ENCODE measurements at places on chromosomes 5 and 9.
A peak's percentile ranks its signal among the peaks of the same experiment; 100 is the strongest.

GRCh38 chr5:138354926-138355378, 2.5 kb downstream of the KDM3B start:
- peak; percentile 80 for DNase-seq

DNA sequence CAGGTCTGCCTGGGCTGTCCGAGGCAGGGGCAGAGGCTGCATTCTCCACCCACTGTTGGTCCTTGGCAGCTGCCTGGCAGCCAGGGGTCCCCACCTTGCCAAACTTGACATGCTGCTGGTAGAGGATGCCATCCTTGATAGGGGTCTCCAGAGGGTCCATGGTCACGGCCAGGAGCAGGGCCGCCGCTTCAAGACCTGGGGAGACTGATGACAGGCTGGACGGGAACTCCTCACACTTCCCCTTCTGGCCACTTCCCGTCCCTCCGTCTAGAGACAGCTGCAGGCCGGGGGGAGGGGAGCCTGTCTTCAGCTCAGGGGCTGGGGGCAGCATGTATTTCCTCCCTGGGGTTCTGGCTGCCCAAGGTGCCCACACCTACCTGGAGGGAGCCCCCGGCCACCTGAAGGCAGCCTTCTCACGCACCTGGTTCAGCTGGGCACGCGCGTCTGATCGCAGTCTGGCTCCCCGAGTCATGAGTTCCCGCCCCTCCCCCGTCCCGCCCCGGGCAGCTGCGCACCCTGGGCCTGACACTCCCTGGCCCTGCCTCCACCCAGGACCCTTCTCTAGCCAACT, at the start of gene DOK3:
Gene DOK3, minus strand, starts transcription at position 446 of the 571 bp plus-strand sequence. Its CDS starts 286 bp downstream, at position 160.
- DNase-seq: peak; percentile 62

DNA sequence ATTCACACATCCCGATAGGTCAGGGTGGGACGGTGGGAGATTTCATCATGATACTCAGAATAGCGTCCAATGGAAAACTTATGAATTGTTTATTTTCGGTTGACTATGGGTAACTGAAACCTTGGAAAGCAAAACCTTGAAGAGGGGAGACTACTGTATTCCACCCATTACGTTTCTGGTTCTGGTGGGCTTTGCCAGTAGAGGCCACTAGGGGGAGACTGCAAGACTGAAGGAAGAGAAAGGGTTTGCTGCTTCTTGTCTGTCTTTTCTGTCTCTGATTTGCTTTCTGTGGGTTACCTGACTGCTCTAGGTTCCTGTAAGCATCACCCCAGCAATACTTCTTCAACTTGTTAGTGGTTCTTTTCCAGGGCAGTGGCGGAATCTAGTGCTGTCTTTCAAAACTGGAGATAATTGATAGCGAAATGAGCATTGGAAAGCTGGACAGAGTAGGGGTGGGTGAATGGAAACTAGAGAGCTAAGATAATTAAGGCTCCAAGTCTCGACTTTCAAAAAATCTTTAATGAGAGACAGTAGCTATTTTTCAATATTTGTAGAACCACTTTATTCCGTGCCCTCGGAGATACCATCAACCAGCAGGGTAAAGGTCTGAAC, 27.0 kb downstream of the GRIN3A start:
- peak; percentile 51 for DNase-seq

DNA sequence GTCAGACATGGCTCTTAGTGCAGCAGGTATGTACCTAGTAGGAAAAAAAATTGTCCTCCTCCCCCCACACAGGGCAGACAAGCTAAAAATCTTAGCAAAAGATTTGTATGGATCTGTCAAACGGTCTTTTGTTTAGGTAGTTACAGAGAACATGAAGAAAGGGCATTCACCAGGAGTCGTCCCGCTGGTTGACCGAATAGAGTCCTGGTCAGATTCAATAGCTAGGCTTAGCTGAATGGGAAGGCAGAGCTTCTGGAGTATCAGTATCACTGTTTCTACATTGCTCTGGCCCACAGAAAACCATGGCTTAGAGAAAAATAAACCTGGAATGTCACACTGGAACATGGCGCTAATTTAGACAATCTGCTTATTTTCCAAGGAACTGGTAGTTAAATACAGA, 642.3 kb downstream of the PTPRD start:
- no peak for DNase-seq

- no peak for DNase-seq
Measured at GRCh38 chr5:165397516-165397915, 1892.1 kb downstream of the MAT2B start.

GRCh38 chr9:84138541-84138940, 157.9 kb downstream of the RMI1 start:
- DNase-seq: no peak

DNA sequence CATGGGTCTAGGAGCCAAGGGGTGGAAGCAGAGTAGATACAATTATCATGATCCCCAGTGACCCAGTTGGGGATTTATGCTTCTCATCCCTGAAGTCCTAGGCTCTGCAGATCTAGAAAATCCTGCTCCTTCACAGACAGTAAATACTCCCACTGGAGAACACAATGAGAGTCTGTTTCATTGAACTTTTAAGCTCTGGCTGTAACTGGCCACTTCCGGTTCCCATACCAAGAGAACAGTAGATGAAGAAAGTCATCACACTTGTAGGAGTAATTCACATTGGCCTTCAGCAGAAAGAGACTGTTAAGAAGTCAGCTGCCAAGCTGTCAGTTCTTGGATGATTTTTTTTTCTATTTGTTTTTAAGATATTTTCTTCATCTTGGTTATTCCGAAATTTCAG, 597.1 kb downstream of the ACTL7B start:
- DNase-seq: no peak

DNA sequence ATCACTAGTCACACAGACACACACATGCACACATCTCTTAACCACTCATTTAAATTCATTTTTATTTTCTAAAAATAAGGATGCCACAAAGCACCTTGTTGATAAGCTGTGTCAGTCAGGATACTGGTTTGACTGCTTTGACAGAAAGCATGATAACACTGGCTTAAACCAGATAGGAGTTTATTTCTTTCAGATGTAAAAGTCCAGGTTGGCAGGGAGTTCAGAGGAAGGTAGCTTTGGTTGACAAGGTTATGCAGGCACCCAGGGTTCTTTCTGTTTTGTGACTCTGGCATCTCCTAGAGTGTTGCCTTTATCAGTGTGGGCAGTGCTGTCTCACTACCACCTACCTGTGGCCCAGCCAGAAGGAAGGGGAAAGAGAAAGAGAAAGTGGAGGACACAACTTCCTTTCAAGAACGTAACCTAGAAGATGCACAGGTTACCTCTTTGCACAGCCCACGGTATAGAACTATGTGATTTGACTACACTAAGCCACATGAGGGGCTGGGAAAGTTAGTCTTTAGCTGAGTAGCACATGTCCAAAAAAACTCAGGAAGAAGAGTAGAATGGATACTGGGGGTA, 334.7 kb downstream of the OSTF1 start:
- no peak for DNase-seq

- no peak for DNase-seq
Measured at GRCh38 chr5:92850886-92851285, 730.1 kb downstream of the NR2F1-AS1 start.

- no peak for DNase-seq
Measured at GRCh38 chr9:91943478-91944470, 6.3 kb downstream of the ROR2 start.

GRCh38 chr9:104091708-104092107, 2.4 kb upstream of the SMC2 start:
- DNase-seq: no peak

DNA sequence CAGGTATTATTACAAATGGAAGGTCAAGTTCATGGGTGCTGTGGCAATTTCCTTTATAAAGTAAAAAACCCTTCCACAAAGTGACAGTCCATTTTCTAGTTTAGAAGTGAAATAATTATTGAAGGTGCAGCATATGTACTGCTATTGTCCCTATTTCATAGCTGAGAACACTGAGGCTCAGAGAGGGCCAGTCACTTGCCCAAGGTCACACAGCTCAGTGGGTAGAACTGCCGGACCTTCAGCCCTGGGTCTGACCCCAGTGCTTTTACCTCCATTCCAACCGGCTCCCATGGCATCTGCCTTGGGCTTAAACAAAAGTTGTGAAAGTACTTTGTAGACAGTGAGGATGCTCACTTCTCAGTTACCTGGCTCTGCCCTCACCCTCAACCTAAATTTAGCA, 150.6 kb upstream of the SMIM23 start:
- no peak for DNase-seq
